ENCODE measurements at places on chromosomes 4 and X. TPM values are rescaled to one million over a fixed set of nuclear protein-coding genes. Genes with fewer than 3 reads are reported as not detected.

Gene PFKFB1
- 0.70 TPM for total RNA-seq

Gene SULT1B1
- not detected for total RNA-seq

Gene SEC31A
- 182 TPM for total RNA-seq

Gene C4orf36
- total RNA-seq = 1.2 TPM

Measured in endodermal cell (in vitro differentiated cells).